Stimulated activated naive CD8-positive, alpha-beta T cell treated with anti-CD3 and anti-CD28 coated beads, Interleukin-15, amount 100 ng/mL, for 72 hours (primary cell): ENCODE measurements at places on chromosomes 4 and X.

DNA sequence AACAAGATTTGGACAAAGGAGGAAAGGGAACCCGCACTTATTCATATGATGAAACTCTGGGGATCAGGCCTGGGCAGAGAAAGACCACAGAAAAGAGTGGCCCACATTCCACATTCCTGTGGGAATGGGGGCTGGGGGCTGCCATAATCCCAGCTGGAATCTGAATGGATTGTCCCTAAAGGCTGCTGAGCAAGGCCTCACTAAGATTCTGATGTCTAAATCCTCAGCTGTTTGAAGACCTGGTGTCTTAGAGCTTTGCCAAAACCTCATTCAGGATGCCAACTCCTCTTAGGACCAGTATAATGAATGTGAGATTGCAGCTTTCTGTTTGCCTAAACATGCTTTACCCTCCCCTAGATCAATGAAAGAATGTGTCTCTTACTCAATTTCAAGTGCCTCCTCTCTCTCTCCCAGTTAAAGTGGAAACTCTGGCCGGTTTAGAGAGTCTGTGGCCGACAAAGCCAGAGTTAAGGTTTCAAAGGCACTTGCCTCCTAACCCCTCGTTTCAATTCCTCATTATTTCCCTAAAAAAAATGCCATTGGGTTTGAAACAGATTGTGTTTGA is 33.3 kb upstream of the GPC4 start:
- DNase-seq, result no peak

DNA sequence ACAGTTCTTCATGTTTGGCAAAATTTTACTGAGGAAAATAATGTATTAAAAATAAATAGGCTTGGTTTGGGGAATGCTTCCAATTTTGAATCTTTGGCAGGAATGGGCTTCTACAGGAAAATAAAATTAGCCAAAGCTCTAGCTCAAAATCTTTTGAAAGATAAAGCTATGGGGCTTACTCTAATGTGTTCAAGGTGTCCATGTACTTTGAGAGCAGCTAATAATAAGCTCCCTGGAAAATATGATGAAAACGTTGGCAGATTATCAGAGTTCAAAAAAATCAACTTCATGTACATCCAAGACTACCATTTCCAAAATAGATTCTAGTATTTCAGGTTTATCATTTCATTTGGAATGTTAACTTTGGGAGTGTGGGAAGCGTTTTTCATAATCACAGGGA is 158.4 kb downstream of the EMCN start:
- no peak for DNase-seq

DNA sequence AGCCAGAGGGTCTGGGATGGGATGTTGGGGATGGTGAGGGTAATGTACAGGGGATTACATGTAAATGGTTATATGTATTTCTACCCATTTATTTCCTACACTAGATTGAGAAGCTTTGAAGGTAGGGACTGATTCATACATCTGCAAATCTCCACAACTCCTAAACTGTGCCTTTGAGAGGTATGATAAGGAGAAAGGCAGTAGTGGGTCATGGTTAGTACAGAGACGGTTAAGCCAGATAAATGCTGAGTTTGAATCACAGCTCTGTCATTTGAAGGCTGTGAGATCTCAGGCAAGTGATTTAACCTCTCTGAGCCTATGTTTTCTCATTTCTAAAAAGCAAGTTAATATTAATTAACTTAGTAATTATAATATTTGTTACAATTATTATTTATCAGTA is 29.3 kb upstream of the IL21 start:
- no peak for DNase-seq

GRCh38 chrX:70478526-70479245 is 34.1 kb downstream of the DLG3 start:
- no peak for DNase-seq

GRCh38 chr4:28001698-28002097 is 1141.1 kb downstream of the STIM2 start:
- no peak for DNase-seq

GRCh38 chr4:185141777-185142176 is 1.3 kb upstream of the SLC25A4 start:
- DNase-seq, result no peak
